ENCODE measurements at places on chromosomes 16 and 17.

GRCh38 chr16:84847564-84848355 is 28.0 kb downstream of the CRISPLD2 start:
- H3K4me3 ChIP-seq: no peak overlapping the region
- H3K27ac ChIP-seq: no peak overlapping the region
- DNase-seq: no peak
- H3K4me1 ChIP-seq: peaks cover 17% of the 10 kb centered on the region
- H3K36me3 ChIP-seq: peaks cover 2% of the 10 kb centered on the region

- peaks cover 14% of the 10 kb centered on the region for H3K27me3 ChIP-seq
- DNase-seq: no peak
- no peak overlapping the region for H3K4me3 ChIP-seq
- H3K36me3 ChIP-seq: no peaks in the 10 kb centered on the region
Measured at GRCh38 chr17:46817151-46817900, 1.2 kb downstream of the WNT3 start.

GRCh38 chr17:81003711-81004475 is 12.3 kb downstream of the CHMP6 start:
- no peaks in the 10 kb centered on the region for H3K36me3 ChIP-seq
- peak overlapping the region; percentile 29 for H3K4me3 ChIP-seq
- DNase-seq: no peak
- no peaks in the 10 kb centered on the region for H3K27me3 ChIP-seq

GRCh38 chr17:65356536-65356935 is 204.9 kb downstream of the AXIN2 start:
- no peaks in the 10 kb centered on the region for H3K4me1 ChIP-seq
- no peaks in the 10 kb centered on the region for H3K27me3 ChIP-seq
- no peaks in the 10 kb centered on the region for H3K36me3 ChIP-seq
- H3K4me3 ChIP-seq: no peak overlapping the region
- no peak for DNase-seq

GRCh38 chr17:69672924-69673323 is 258.4 kb downstream of the MAP2K6 start:
- H3K4me3 ChIP-seq: no peak overlapping the region
- no peak for DNase-seq
- H3K27me3 ChIP-seq: no peaks in the 10 kb centered on the region
- no peaks in the 10 kb centered on the region for H3K4me1 ChIP-seq
- no peak overlapping the region for H3K27ac ChIP-seq

- no peak for DNase-seq
- H3K27ac ChIP-seq: no peak overlapping the region
- peaks cover 13% of the 10 kb centered on the region for H3K4me1 ChIP-seq
- no peaks in the 10 kb centered on the region for H3K27me3 ChIP-seq
Measured at GRCh38 chr16:89175280-89176146, 4.0 kb downstream of the CDH15 start.

- no peak for DNase-seq
- no peaks in the 10 kb centered on the region for H3K36me3 ChIP-seq
- H3K27ac ChIP-seq: peak within 1 kb of the TSS; percentile 49
- H3K4me3 ChIP-seq: peak within 1 kb of the TSS; percentile 32
- peaks cover 14% of the 10 kb centered on the region for H3K4me1 ChIP-seq
Measured at GRCh38 chr16:3065069-3065741, at the start of gene IL32. Gene IL32, plus strand, starts transcription at chr16:3065640. Its CDS starts 172 bp downstream, at chr16:3065812.

DNA sequence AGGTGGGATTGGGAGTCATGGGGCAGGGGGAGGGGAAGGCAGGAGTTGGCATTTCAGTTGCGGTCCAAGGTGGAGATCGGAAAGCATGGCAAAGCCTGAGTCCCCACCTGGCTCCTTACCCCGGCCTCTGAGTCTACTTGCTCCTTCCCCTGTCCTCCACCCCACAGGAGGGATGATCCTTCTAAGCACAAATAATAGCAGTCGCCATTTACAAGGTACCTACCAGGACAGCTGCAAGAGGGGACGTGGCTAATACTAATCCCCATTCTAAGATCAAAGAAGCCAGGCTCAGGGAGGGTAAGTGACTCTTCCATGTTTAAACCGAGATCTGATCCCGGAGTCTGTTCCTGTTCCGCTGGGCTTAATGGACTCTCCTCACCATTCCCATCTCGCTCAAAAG is 396.3 kb downstream of the SLC39A11 start:
- no peaks in the 10 kb centered on the region for H3K27me3 ChIP-seq
- no peak for DNase-seq
- H3K4me3 ChIP-seq: no peak overlapping the region
- peaks cover 18% of the 10 kb centered on the region for H3K4me1 ChIP-seq

GRCh38 chr17:79627766-79628690 is 17.2 kb upstream of the RBFOX3 start:
- no peak overlapping the region for H3K4me3 ChIP-seq
- H3K36me3 ChIP-seq: no peaks in the 10 kb centered on the region
- no peaks in the 10 kb centered on the region for H3K4me1 ChIP-seq
- no peaks in the 10 kb centered on the region for H3K27me3 ChIP-seq
- DNase-seq: peak; percentile 77
- H3K27ac ChIP-seq: no peak overlapping the region

DNA sequence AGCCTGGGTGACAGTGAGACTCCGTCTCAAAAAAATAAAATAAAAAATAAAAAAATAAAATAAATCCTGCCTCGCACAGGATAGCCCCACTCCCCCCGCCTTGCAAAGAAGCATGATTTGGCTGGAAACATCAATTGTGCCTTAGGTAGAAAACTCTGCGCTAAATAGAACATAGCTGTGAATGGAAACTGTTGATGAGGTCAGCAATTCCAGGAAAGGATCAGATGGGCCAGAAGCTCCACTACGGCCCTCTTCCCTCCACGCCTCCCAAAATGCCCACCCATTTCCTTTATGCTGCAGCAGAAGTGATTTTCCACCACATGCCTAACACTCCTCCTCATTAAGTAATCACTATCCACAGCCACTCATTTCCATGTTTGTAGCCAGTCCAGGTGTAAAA is 473.4 kb downstream of the XYLT1 start:
- H3K4me1 ChIP-seq: no peaks in the 10 kb centered on the region
- DNase-seq: no peak
- H3K4me3 ChIP-seq: no peak overlapping the region
- no peak overlapping the region for H3K27ac ChIP-seq

DNA sequence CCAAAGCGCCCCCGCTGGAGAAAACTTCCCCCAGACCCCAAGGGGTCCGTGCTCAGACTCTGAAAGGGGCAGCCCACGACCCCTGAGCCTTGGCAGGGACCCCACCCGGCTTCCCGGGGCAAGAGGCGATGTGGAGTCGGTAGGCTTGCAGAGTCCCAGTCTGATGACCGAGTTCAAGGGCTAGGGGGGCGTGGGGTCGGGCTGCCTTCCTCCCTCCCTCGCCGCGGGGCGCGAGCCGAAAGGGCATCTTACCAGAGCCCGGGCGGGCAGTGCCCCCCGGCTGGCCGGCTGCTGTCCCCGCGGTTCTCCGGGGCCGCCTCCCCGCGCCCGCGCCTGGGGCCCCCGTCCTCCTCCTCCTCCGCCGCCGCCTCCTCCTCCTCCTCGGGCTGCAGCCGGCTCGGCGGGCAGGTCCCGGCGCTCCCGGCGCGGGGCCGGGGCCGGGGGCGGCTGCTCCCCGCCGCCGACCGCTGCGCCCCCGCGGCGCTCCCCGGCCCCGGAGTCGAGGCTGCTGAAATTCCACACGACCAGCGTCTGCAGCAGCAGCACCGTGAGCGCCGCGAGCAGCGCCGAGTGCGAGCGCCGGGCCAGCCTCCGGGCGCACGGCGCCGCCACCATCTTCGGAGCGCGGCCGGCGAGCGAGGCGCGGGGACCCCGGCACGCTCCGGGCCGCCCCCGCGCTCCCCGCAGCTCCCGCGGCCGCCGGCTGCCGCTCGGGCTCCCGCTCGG is 415 bp downstream of the XYLT1 start:
- DNase-seq: no peak
- H3K4me3 ChIP-seq: peak overlapping the region; percentile 91
- peaks cover 47% of the 10 kb centered on the region for H3K4me1 ChIP-seq
- peak overlapping the region; percentile 95 for H3K27ac ChIP-seq

GRCh38 chr16:400061-400591 is 1.6 kb upstream of the DECR2 start:
- no peak overlapping the region for H3K4me3 ChIP-seq
- peak overlapping the region; percentile 96 for H3K27ac ChIP-seq
- H3K27me3 ChIP-seq: no peaks in the 10 kb centered on the region
- H3K36me3 ChIP-seq: no peaks in the 10 kb centered on the region
- H3K4me1 ChIP-seq: peaks cover 35% of the 10 kb centered on the region

DNA sequence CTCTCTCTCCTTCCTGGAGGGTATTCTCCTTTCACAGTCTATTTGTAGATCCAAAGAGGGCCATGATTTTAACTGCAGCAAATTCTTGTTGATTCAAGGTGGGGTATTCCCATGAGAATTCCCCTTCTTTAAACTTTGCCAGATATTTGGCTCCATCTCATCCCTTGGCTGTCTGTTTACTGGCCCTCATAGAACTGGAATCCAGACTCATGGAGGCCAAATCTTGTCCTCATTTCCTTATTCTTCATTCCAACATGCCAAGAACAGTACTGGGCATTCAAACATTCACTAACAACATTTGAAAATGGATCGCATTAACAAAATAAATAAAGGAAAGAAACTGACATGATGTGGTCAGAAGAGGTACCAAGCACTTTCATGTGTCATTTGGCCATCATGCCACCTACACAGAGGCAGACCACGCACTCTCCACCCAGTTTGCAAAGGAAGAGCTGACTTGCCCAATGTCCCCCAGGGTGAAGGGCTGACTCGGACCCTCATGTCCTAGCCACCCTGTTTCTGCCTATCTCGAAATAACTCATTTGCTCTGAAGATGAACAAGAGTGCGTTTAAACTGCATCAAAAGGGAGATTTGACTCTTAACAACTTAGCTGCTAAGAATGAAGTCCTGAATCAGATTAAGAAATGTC is 23.1 kb upstream of the SLC35B1 start:
- DNase-seq: no peak
- peak overlapping the region; percentile 17 for H3K27ac ChIP-seq
- H3K4me1 ChIP-seq: peaks cover 51% of the 10 kb centered on the region
- no peaks in the 10 kb centered on the region for H3K27me3 ChIP-seq
- no peak overlapping the region for H3K4me3 ChIP-seq

DNA sequence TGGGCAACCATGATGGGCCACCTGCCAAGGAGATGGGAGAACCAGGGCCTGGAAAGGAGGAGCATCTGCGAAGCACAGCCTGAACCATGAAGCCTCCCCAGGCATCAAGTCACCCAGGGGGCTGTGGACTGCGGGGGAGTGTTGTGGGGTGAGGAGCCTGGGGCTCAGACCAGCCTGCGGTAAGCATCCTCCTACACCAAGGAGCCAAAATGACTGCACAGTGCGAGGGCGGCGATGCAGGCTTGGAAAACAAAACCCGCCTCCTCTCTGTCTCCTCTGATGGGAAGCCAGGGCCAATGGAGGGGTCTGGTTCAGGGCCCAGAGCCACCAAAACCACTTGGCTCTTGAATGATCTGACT is 18.1 kb upstream of the MAF start:
- H3K4me1 ChIP-seq: no peaks in the 10 kb centered on the region
- no peaks in the 10 kb centered on the region for H3K36me3 ChIP-seq
- no peak for DNase-seq

DNA sequence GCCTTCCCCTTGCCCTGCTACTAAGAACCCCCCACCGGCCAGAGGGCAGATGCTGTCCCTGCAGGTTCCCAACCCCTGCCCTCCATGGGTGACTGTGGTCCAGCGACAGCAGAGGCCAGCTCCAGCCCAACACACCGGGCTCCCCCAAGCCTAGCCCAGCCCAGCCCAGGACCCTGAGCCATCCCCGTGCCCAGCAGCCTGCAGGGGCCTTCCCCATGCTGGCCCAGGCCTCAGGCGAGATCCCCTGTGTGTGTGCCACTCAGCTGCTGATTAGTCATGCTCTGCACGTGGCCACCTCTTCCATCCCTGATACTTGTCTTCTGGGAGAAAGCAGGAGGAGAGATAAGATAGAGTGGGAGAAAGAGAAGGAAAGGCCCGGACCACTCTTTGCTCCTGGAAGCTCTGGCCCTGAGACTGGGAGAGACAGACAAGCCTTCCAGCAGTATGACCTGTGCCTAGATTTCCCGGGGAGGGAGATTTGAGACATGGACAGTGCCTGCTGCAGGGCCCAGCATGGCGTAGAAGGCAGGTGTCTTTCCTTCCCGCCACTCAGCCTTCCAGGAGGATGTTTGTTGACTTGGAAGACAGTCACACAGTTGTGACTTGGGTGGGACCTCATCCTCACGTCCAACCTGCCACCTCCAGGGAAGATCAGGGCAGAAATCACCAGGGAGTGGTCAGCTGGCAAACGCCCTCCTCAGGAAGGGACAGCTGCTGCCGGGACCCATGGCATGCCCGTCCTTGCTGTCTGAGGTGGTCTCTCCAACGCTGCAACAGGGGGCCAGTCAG is 41.3 kb upstream of the RASD1 start:
- no peak overlapping the region for H3K27ac ChIP-seq
- no peak for DNase-seq
- no peak overlapping the region for H3K4me3 ChIP-seq
- H3K4me1 ChIP-seq: peaks cover 6% of the 10 kb centered on the region

DNA sequence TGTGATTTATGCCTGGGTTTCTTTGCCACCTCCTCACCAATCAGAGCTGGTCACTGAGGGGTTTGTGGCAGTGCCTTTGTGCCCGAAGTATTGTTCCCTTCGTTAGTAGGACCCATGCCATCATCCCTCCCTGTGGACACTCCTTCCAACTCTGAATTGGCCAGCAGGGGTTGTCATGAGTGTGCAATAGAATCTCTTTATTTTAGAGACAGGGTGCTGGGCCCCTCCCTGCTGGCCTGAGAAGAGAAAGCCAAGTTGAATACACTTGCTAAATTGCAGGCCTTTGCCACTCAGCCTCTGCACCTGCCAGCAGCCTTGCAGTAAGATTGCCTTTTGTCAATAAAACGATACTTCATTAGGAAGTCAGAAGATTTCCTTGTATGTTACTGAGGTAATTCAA is 40.7 kb upstream of the SLC12A3 start:
- H3K36me3 ChIP-seq: no peaks in the 10 kb centered on the region
- H3K4me3 ChIP-seq: no peak overlapping the region
- H3K27me3 ChIP-seq: no peaks in the 10 kb centered on the region
- DNase-seq: no peak
- H3K4me1 ChIP-seq: no peaks in the 10 kb centered on the region
- H3K27ac ChIP-seq: no peak overlapping the region

- H3K4me3 ChIP-seq: no peak overlapping the region
- H3K27ac ChIP-seq: peak overlapping the region; percentile 43
- no peak for DNase-seq
- no peaks in the 10 kb centered on the region for H3K36me3 ChIP-seq
- H3K27me3 ChIP-seq: no peaks in the 10 kb centered on the region
- H3K4me1 ChIP-seq: peaks cover 64% of the 10 kb centered on the region
Measured at GRCh38 chr17:933312-934073, 46.1 kb downstream of the NXN start.

- no peaks in the 10 kb centered on the region for H3K4me1 ChIP-seq
- no peak for DNase-seq
- no peak overlapping the region for H3K27ac ChIP-seq
- no peaks in the 10 kb centered on the region for H3K36me3 ChIP-seq
- no peaks in the 10 kb centered on the region for H3K27me3 ChIP-seq
Measured at GRCh38 chr17:51813140-51813783, 345.3 kb downstream of the CA10 start.

- H3K36me3 ChIP-seq: no peaks in the 10 kb centered on the region
- H3K27me3 ChIP-seq: no peaks in the 10 kb centered on the region
- H3K4me3 ChIP-seq: no peak overlapping the region
- no peak for DNase-seq
- H3K27ac ChIP-seq: peak overlapping the region; percentile 47
Measured at GRCh38 chr17:17605729-17606088, 14.2 kb upstream of the PEMT start.

Data from vagina (tissue), 2 donors.